ENCODE measurements at places on chromosomes 2 and 18. TPM values are rescaled to one million over a fixed set of nuclear protein-coding genes. Genes with fewer than 3 reads are reported as not detected.

The SERPINB10 gene
- not detected for total RNA-seq

The CIB4 gene
- not detected for total RNA-seq

The LYPD6B gene
- not detected for total RNA-seq

The SOWAHC gene
- total RNA-seq: 16.3 TPM

The RNF125 gene
- 0.28 TPM for total RNA-seq

All from A549 treated with CpdA at 1 μM for 4 hours (cell line).